ENCODE measurements at places on chromosomes 16 and 17.
A peak's percentile ranks its signal among the peaks of the same experiment; 100 is the strongest.

DNA sequence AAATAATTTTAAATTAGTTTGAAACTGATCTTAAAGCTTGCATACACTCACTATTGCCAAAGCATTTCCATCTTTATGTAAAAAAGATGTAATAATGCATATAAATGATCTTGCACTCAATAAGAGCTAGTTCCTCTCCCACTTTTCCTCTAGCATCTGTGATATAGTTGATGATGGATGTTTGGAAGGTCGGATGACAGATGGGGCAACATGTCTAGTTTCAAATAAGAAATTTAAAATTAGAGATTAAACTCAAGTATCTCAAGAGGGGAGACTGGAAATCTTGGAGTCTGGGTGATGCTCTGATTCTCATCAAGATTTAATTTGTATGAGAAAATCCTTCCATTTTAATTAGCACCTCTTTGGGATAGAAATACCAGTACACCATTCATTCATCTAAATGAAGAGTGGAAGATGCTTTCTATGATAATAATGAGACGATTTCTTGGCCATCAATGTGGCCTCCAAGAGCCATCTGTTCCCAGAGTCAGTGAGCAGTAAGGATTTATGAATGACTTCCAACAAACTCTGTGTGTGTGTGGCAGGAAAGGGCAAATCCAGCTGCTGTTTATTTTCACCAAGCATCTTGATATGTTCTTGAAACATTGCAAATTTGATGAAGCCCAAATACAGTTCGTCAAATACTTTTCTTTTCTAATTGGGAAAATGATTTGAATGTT is 616.3 kb upstream of the CDH8 start:
- DNase-seq = no peak

DNA sequence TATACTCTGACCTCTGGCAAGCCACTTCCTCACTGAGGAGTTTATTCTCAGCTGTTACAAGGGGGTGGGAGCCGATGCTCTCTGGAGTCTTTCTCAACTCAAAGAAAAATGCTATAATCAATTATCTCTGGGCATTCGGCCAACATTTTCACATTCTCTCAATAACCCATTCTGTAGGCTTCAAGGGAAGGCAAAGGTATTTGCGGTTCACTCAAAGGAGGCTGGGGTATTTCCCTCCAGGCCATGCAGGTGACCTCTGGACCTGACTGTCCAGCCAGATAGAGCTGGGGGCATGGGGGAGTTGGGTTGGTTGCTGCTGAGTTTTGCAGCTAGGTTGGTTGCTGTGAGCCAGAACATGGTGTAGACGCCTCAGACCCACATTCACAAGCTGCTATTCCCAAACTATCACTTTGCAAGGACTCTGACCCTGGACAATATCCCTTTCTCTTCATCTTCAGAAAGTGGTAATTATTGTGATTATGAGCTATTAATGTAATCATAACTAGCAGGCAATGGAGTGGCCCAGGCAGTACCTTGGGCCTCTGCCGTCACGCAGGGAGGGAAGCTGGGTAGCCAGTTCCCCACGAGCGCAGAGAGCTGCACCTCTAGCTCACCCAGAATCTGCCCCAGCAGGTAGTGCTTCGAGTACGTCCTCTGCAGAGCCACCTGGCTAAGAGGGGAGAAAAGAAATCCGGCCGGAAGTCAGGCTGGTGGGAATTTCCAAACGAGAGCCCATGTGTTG is 42.1 kb downstream of the AIPL1 start:
- peak; percentile 20 for DNase-seq

GRCh38 chr17:40303009-40303657 is 5.8 kb upstream of the RARA start:
- peak; percentile 56 for DNase-seq

DNA sequence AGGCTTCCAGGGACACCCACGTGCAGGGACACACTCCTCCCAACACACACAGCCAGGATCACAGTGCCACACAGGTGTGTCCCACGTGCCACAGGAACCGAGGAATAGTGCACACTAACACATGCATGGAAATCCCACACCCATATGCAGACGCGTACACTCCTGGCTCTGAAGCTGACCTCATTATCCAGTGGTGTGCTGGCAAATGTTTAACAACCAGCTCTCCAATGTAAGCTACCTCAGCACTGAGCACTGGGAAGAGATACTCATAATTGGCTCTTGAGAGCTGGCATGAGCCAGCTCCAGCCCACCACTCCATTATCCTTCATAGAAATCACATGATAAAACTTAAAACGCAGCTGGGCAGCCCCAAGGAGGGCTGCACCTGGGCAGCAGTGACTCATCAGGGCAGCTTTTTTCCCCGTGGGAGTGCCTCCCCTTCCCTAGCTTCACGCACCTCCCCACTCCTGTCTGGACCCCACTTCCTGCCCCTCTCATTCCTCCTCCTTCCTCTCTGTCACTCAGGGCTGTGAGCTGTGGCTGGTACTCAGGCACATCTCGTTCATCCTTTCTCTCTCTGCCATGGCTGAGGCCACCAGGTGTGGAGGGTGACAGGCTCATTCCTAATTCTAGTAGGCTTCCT is 14.9 kb upstream of the TBX21 start:
- DNase-seq = no peak

DNA sequence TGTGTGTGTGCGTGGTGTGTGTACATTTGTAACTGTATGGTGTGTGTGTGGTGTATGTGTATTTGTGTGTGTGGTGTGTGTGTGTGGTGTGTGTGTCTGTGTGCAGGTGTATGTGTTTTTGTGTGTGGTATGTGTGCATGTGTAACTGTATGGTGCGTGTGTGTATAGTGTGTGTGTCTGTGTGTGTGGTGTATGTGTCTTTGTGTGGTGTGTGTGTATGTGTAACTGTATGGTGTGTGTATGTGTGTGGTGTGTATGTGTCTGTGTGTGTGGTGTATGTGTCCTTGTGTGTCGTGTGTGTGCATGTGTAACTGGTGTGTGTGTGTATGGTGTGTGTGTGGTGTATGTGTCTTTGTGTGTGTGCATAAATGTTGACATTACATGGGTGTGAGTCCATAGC is 163.7 kb upstream of the PLCG2 start:
- DNase-seq = no peak

DNA sequence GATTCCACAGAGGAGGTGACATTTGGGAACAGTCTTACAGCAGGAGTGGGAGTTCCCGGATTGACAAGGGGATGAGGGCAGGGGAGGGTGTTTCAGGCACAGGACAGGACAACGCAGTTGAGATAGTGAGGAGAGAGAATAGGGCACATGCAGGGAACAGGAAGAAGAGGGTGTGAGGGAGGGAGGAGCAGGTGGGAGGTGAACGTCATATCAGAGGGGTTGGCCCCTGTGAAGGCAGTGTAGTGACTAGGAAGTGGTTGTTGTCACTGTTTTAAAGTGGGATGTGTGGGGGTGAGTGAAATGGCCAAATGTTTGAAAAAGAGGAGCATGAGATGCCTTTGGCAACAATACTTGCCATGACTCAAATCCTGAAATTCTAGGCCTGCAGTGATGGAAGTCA is 12.2 kb downstream of the PRKCB start:
- no peak for DNase-seq

All from HuH-7 (cell line).